ENCODE measurements at places on chromosomes 13 and 19.

GRCh38 chr13:110431425-110432294 is 124.6 kb downstream of the COL4A2 start:
- DNase-seq: no peak

DNA sequence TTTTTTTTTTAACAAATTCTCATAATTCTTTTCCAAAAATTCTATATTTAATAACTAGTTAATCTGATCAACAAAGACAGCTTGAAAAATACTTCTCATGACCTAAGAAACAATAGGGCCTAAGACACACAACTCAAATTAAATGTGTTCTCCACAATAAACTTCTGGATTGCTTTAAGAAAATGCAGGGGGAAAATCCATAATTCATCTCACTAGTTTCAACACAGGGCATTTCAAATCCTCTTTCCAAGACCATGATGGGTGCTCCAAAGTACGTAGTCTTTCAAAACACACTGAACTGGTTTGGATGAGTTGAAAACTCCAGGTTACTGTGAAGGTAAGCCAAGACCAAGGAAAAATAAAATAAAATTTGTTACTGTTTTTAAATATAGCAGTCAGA is 62.6 kb downstream of the DCLK1 start:
- DNase-seq: no peak

DNA sequence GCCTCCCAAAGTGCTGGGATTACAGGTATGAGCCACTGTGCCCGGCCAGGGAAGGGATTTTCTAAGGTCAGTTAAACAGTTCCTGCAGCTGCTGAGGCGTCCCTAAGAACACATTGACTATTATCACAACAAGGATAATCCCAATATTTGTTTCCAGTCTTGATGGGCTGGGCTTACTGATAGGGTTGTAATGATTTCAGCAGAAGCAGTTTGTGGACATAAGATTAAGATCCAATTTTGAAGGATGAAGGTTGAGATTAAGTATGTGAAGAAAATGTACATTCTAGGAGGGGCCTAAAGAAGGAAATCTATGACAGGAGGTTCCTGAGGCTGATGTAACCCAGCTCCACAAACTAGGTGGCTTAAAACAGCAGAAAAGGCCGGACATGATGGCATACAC is 10.7 kb upstream of the CCDC124 start:
- DNase-seq: no peak

GRCh38 chr13:49549289-49549688 is 36.1 kb downstream of the RCBTB1 start:
- no peak for DNase-seq

DNA sequence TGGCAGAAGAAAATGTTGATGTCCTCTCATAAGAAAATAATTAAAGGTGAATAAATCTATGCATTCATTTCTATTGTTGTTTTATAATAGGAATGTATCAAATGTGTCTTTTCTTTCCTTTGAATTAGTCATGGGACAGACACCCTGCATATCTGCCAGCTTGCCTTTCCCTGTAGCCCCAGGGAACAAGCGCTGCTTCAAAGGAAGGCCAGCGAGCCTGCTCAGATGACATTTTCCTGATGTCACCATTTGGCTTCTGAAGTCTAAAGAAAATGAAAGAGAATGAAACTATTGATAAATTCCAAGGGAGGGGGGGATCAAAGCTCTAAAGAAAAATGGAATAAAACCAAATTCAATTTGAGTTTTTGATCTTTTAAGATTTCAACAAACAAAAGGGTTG is 574.8 kb downstream of the IRS2 start:
- DNase-seq: peak; percentile 92

DNA sequence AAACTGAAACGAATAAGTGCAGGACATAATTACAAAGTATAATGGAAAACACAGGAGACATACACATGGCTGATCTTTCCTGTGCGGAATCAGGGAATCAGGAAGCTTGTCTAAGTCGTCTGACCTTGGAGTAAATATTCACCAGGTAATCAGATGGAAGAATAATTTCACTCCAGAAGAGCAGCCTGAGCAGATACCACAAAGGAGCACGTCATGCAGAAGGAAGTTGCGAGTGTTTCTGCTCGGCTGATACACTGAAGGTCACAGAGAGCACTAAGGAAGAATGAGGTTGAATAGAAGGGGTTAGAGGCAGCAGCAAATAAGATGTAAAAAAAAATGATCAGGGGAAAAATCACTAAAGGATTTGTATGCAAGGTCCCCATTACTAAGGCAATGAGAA is 122.3 kb upstream of the GPC6 start:
- no peak for DNase-seq

DNA sequence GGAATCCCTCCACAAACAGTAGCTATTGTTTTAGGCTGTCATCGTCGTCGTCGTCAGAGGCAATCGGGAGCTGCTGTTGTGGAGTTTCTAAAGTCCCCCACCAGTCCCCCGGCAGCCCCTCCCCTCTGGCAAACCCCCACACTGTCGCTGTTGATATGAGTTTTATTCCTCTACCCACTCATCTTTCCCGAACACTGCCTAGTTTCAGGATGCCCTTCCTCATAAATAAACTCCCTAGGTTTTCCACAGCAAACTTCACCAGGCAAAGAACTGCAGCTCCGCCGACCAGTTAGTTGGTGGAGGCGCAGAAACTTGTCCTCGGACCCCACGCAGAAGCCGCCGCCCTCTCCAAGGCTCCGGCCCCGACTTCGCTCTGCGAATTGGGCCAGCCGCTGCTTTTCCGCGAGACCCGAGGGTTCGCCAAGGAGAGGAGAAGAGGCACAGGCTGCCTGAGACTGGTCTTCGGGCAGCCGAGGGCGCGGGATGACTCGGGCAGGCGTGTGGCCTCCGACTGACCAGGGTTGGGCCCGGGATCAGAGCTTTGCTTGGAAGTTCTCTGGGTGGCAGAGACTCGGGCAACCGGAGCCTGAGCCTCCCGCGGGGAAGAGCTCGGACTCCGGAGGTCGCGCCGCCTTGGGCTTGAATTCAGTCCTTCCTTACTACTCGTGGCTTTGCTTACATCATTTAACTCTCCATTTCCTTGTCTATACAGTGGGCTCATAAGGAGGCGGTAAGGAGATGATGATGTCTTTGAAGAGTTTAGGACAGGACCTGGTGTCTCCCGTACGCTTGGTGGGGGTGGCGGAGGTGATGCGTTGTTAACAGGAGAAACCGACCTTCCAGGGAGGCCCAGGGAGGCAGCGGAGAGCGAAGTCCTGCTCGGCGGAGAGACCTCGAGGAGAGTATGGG is 7.9 kb downstream of the PDX1 start:
- no peak for DNase-seq

DNA sequence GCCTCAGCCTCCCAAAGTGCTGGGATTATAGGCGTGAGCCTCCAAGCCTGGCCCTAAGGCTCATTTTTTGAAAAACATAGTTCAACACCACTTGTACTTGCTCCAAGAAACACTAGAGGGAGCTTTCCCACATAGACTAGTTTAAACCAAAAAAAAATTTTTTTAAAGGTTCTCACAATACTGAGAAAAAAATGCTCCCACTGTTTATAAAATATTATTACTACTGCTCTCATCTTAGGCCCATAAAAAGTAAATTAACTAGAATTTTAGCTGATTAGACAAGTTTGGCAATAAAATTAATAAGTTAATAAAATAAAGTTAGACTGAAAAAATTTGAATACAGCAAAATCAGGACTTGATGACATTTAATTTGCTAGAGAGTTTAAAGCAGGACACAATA is 109.5 kb downstream of the TBC1D4 start:
- DNase-seq: peak; percentile 55

- peak; percentile 10 for DNase-seq
These were observed 3.5 kb upstream of the ZNF577 start for GRCh38 chr19:51891193-51891747.

- DNase-seq: no peak
These were observed 27.9 kb upstream of the OR10H1 start for GRCh38 chr19:15843203-15843893.

- DNase-seq: peak; percentile 13
These were observed 26.9 kb downstream of the SLITRK6 start for GRCh38 chr13:85772367-85772766.

- peak; percentile 1 for DNase-seq
These were observed 286.3 kb downstream of the POU4F1 start for GRCh38 chr13:78317030-78317429.

Measured in M059J (cell line).